ENCODE measurements at places on chromosomes 1 and 21.

GRCh38 chr1:97906567-97907241 is 14.1 kb downstream of the DPYD start:
- DNase-seq = peak; percentile 92

GRCh38 chr1:100530880-100531487 is 7.0 kb upstream of the GPR88 start:
- peak; percentile 93 for DNase-seq

GRCh38 chr1:119345398-119345797 is 23.2 kb upstream of the HAO2 start:
- no peak for DNase-seq

GRCh38 chr21:42455196-42455595 is 40.8 kb downstream of the RSPH1 start:
- no peak for DNase-seq

- no peak for DNase-seq
These were observed 26.6 kb downstream of the SMAP2 start for GRCh38 chr1:40399984-40400704.

- DNase-seq = no peak
These were observed 33.5 kb downstream of the UTP25 start for GRCh38 chr1:209861242-209861641.

- no peak for DNase-seq
These were observed 53.8 kb downstream of the TRIM11 start for GRCh38 chr1:228352677-228353481.

DNA sequence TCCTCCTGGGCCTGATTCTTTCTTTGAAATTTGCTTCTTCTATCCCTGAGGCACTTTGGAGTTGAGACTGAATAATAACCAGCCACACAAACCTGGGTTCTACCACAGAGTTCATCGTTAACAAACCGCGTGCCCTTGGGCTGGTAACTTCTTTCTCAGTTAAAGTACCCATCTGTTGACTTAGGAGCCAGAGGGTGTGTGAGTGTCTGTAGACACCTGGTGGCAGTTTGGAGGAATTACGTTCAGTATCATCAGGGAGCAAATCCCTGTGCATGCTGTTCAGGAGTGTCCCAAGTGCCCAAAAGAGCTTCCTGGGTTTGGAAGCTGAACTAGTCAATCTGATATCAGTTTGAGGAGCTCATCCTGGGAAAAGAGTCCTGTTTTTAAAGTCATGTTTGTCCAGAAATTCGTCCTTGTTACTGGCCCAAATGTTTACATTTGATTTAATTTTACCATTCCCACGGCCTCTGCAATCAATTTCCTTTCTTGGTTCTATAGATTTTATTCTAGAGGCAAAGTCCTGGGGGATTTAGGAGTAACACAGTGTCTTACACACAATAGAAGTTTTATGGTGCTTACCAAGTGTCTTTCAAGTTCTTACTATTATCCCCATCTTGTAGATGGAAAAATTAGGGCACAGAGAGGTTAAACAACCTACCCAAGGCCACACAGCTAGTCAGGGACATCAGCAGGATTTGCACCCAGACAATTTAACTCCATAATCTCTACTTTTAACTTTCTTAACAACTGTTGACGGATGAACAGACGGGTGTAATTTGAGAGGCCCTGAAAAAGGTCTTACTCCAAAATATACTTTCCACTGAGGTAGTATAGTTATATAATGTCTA is 26.7 kb upstream of the RPTN start:
- peak; percentile 82 for DNase-seq

GRCh38 chr1:150808846-150809245 is 786 bp upstream of the CTSK start:
- no peak for DNase-seq
